NK-92 treated with Interleukin-12 subunit alpha and Interleukin-12 subunit beta, amount 100 ng/mL, for 24 hours (cell line): ENCODE measurements at places on chromosomes 1 and 21.

- DNase-seq, result no peak
These were observed 533.5 kb downstream of the LTN1 start for GRCh38 chr21:28459193-28459592.

DNA sequence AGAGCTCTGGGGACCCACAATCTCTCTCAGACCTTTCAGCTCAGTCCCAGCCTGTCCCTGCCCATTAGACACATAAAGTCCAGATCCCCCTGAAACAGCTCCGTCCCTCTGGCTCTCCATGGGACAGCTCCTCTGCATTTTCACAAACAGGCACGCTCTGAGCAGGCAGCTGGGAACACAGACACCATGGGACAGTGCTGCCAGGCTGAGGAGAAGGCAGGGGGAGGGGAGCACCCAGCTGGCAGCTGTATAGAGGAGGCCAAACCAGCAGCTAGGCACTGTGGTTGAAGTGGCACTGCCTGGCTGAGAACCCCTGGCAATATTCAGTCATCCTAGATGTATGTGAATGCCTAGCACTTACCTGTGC, 2.0 kb downstream of the TMEM63A start:
- DNase-seq, result no peak

DNA sequence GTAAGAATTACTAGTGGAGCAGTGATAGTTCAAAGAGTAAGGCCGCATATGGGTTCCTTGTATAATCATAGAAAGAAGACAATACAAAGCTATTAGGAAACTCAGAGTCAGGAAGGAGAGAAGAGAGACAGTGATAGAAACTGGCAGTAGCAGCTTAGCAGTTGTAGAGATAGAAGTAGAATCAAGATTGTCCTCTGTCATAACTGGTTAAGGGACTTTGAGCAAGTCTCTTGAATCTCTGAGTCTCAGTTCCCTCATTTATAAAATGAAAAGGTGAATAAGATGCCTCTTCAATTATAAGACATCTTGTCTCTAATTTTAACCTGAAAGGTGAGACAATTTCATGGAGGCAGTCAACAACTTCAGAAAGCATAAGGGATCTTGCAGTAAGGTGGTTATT, 6.5 kb upstream of the RALGPS2 start:
- no peak for DNase-seq

- DNase-seq, result no peak
These were observed 17.8 kb downstream of the SLC16A1 start for GRCh38 chr1:112938210-112938609.

DNA sequence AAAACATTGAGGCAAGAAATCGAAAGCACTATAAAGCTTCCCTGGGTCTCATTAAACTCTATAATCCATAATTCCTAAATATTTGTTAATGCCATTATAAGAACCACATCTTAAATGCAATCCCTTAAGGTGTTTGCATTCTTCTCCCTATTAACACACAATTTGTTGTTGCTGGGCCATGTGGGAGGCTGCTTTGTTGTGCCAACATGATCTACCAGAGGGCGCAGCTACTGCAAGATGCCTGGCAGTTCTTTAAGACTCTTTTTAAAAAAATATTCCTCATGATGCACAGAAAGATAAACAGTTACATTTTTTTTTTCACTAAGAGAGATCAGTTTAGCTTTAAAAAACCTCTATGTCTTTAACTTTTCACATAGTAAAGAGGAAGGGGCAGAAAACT, 39.0 kb upstream of the BCAS2 start:
- DNase-seq, result no peak

- no peak for DNase-seq
These were observed 3.5 kb upstream of the TRIT1 start for GRCh38 chr1:39886757-39887231.

DNA sequence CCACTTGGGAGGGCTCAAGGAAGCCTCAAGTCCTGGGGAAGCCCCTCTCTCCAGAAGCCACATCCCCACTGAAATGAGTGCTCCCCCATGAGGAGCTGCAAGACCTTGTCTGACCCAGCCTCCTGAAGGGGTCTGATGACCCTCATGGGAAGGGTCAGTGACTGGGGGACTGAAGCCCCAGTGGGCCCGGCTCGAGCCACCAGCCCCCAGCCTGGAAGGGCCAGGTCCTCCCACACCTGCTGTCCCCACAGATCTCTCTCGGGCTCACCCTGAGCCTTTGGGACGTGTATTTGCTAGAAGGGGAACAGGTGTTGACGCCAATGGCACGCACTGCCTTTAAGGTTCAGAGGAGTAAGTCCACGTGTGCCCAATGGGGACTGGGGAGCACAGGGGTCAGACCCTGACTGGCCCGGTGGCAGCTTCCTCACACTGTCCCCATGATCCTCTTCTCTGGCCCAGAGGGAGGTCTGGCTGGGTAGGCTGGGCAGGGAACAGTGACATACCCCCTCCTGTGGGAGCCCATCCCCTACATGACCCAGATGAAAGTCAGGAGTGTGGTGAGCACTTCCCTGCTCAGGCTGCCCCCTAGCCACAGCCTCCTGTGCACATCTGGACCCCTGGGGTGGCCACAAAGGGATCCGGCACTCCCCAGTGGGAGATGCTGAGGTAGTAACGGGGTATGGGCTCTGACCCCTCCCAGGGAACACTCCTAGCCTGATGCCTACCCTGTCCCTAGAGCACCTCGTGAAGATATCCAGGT, 12.4 kb upstream of the SRARP start:
- DNase-seq, result no peak

DNA sequence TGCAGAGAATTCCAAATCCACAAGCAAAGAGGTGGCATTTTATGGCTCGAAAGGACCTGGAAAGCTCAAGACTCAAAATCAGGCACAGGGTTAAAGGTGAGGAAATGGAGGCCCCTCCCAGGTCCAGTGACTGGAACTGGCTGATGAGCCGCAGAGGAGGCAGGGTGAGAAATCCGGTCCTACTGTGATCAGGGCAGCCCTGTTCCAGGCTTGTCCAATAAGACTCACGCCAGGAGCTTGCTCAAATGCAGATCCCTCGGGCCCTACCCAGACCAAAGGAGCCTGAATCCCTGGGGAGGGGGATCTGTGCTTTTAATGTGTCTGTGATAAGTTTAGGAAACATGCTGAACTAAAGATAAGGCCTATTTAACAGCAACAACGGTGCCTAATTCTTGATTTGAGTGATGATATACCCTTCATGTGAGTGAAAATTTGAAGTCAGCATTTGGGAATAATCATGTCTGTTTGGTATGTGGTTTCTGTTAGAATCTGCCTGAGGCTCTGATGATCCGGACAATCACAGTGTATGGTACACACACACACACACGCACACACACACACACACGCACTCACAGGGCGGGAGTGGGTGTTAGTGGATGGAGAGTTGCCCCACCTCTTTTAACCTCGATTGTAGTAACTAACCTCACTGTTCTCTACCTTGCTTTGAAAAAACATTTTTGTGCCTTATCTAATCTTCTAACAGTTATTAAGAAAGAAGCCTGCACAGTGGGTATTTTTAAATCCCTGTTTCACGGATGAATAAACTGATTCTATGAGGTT, 54.1 kb upstream of the LYST start:
- DNase-seq, result no peak

DNA sequence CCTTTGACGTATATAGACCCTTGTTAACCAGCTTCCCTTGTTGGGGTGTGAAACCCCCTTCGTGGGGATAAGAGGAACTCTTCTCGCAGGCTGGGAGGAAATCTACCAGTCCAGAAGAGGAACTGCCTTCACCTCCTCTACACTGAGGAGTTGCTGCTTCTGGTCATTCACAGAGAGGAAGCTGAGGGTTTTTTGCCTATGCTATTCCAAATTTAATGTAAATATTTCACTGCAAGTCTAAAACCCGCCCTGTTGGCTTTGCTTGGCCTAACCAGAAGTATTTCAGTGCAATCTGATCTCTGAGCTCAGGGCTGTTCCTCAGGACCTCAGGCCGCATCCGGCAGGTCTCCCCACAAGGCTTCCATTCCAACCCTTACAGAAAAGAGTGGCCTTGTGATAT, 150.1 kb downstream of the HIVEP3 start:
- no peak for DNase-seq

GRCh38 chr1:89608319-89608983, 24.5 kb upstream of the LRRC8C start:
- DNase-seq, result no peak

- no peak for DNase-seq
These were observed 2.6 kb downstream of the NME7 start for GRCh38 chr1:169364948-169365347.

GRCh38 chr1:74526708-74527107, 14.3 kb upstream of the LRRC53 start:
- DNase-seq, result no peak

- DNase-seq, result no peak
These were observed 72.7 kb downstream of the WDR4 start for GRCh38 chr21:42806509-42807140.

- DNase-seq, result no peak
These were observed 68.1 kb upstream of the NFASC start for GRCh38 chr1:204802401-204803175.

GRCh38 chr1:198040880-198041279, 115.9 kb upstream of the NEK7 start:
- DNase-seq, result no peak

GRCh38 chr1:84892705-84893618, at the start of gene LPAR3:
TSS of gene LPAR3 (minus strand) at chr1:84893206. CDS start at chr1:84866120, 27,086 bp downstream.
- DNase-seq, result no peak
